Hematopoietic multipotent progenitor cell treated with erythropoietin and hydrocortisone succinate and interleukin-3 and kit ligand, for 17 days (in vitro differentiated cells): ENCODE measurements at places on chromosomes 5 and 9.
A peak's percentile ranks its signal among the peaks of the same experiment; 100 is the strongest.

DNA sequence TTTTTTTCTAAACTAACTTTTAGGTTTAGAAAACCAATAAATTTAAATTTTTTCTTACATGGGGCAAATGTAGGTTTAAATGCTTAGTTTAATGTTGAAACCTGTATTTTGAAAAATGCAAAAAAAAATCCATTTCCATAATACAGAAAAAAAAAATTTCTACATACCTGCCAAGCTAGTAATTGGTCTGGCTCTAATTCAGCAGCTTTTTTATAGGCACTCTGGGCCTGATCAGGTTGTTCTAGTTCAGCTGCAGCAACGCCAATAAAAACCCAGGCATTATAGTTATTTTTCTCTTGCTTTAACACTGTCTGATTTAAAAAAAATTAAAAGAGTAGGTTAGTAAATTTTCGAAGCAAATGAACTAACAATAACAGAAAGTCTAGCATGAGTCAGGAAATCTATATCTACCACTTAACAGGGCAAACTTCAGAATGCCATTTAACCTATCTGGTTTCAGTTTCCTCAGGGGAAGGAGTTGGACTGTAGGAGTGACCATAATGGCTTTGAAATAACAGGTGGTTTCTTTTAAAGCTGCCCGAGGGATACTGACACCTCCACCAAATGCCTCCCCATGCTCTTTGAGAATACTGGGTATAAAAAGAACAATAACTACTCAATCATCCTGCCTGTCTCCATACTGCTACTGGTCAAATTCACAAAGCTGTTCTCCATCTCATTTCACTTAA is 11.6 kb downstream of the SKIC3 start:
- DNase-seq: no peak

- DNase-seq: peak; percentile 17
These were observed 72.1 kb downstream of the LRSAM1 start for GRCh38 chr9:127523312-127523851.

GRCh38 chr5:18158166-18158565 is 523.9 kb downstream of the TAF11L14 start:
- no peak for DNase-seq

DNA sequence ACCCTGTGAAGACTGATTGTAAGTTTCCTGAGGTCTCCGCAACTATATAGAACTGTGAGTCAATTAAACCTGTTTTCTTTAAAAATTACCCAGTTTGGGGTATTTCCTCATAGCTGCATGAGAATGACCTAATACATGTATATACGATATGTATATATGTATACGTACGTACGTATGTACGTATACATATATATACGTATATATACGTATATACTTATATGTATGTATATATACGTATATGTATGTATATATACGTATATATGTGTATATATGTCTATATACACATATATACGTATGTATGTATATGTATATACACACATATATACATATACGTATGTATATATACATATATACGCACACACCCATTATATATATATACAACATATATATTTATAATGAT is 1153.0 kb upstream of the CDH18 start:
- no peak for DNase-seq

- no peak for DNase-seq
These were observed 22.2 kb upstream of the CTSL start for GRCh38 chr9:87703636-87704276.

DNA sequence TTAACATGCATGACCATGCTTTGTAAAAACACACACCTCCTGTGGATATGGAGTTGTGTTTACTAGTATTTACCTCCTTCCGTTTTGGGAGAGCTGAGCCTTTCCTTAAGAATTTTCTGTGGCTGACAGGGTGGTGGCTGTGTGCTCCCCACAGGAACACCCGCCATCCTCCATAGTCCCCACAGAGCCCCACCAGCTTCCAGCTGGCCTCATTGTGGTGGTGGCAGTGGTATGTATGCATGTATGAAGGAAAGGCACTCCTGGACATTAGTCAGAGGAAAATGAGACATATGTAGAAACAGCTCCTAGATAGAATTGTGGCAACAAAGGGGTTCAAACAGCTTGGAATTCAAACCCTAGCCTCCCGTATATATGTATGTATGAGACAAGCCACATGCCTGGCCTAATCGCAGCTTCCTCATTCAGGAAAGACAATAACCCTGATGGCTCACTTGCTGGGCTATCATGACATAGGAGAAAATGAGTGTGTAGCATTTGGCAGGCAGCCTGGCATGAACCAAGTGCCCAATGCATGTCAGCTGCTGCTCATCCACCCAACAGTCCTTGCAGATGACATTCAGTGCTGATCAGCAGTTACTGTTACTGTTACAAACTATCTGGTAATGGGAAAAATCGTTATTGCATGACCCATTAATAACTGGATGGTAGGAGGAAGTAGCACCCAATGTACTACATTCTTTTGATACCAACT is 459.7 kb downstream of the EBF1 start:
- no peak for DNase-seq

DNA sequence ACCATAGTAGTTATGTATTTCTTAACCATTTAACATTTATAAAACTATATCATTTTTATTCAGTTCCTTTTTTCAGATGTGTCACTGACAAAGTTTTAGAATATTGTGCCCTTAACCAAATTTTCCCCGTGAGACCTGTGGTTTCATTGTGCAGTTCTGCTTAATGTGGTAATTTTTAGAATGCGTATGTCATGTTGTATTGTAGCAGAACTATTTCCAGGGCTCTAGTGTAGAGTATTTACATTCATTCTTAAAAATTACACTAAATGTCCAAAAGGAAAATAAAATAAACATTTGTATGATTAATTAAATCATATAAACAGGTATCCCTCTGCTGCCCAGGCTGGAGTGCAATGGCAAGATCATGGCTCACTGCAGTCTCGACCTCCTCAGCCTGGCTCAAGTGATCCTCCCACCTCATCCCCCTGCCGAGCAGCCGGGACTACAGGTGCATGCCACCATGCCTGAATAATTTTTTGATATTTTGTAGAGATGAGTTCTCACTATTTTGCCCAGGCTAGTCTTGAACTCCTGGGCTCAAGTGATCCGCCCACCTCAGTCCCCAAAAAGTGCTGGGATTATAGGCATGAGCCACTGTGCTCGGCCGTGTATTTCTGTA is 15.4 kb downstream of the SERINC5 start:
- DNase-seq: no peak

DNA sequence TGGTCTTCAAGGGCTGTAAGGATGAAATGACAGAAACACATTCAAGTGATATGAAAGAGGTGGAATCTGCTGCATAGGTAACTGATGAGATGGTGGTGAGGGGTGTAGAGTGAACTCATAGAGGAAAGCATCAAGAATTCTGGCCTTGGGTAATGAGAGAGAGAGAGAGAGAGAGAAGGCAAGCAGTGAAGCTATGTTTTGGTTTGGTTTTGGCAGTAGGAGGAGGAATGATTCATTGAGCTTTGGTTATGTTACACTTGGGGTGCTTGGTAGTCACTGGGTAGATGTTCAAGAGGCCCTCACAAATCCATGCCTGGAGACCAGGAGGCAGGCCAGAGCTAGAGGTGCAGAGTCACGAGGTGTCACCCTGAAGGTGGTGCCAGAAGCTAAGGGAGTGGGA is 89.5 kb downstream of the EGFLAM start:
- DNase-seq: no peak

GRCh38 chr5:56247592-56247991 is 14.5 kb upstream of the ANKRD55 start:
- no peak for DNase-seq

- no peak for DNase-seq
These were observed 18.2 kb upstream of the CCNH start for GRCh38 chr5:87430863-87431457.
